ENCODE measurements at places on chromosomes 6 and 20.

GRCh38 chr6:34053721-34054120, 92.2 kb downstream of the GRM4 start:
- no peak for DNase-seq

GRCh38 chr20:3753098-3753497, 14.5 kb downstream of the ADISSP start:
- no peak for DNase-seq

DNA sequence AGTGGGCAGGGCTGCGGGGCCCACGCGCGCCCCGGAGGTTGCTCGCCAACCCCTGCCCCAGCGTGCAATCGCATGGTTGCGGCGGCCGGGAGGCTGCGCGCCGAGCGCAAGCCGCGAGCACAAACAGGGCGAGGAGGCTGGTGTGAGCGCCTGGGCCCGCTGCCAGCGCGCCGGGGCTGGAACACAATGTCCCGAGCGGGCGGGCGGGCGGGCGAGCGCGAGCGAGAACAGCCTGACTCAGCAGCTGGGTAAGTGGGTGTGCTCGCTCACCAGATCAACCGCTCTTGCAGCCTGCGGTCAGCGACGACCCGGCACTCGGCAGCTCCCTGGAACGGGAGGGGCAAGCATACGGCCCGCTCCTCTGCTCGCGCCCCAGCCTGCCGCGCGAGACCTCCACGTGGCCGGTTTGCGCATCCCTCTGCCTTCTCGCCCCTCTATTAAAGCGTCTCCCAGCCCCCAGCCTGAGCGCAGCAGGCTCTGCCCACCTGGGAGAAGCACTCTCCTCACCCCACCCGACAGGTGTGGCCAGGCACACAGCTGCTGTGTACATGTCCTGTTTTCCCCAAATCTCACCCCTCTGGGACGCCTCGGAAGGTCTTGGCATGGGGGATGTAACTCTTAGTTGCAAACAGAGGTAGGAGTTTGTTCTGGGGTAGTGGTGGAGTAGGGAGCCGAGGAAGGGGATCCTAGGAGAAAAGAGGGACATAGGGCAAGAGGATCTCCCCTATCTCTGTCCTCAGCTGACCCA, 8.7 kb upstream of the ARMC12 start:
- DNase-seq: peak; percentile 70

DNA sequence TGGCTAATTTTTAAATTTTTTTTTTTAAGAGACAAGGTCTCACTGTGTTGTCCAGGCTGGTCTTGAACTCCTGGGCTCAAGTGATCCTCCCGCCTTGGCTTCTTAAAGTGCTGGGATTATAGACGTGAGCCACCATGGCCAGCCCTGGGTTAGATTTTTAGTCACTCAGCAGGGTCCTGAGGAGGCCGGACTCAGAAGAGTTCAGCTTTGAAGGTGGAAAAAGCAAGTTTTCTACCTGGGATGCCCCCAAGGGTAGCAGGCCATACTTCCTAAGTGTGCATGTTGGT, 44.2 kb downstream of the FGD2 start:
- no peak for DNase-seq

DNA sequence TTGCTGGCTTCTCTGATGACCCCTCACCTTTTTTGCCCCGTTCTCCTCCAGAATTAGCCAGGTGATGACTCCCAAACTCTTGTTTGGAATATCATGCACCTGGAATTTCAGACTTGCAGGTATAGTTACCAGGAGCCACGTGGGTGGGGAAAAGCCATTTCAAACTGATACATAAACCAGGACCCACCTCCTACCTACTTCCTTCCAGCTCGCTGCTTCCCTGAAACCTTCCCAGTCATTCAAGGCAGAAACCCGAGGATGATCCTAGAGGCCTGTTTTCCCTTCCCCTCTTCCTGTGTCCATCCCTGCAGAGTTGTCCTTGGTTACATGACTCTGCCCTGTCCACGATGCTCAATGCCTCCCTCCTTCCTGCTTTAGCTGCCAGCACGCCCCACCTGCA, 101.9 kb downstream of the MTHFD1L start:
- DNase-seq: no peak

DNA sequence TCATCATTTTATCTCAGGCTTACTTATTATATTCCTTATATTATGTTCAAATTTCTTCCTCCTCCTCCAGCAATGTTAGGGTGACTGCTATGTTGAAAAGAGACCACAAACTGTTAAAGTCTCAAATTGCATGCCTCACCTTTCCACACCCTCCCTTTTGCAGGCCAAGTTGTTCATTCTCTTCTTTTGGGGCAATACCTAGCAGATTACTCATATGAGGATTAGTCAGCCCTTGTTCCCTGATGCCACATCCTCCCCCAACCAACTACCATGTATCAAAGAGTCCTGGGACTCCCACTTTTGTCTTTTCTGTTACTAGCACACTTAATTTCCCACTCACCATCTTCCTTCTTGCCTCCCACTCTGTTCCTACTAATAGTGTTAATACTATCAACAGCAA, 434.7 kb downstream of the BCKDHB start:
- no peak for DNase-seq

DNA sequence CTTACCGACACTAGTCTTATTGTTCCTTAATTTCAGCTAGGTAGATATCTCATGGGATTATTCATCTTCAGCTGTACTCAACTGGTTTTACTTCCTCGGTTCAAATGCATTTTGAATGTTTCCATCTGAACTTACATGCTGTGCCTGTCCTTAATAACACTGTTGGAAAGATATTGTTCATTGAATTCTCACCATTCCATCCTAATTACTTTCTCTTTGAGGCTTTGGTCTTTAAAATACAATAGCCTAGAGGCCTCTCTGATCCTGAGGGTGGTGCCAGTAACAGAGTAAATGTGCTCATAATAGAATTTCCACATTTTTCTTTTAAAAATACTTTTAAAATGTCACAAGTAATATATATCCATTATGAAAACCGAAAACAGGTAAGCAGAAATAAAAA, 54.0 kb downstream of the IL20RA start:
- no peak for DNase-seq

DNA sequence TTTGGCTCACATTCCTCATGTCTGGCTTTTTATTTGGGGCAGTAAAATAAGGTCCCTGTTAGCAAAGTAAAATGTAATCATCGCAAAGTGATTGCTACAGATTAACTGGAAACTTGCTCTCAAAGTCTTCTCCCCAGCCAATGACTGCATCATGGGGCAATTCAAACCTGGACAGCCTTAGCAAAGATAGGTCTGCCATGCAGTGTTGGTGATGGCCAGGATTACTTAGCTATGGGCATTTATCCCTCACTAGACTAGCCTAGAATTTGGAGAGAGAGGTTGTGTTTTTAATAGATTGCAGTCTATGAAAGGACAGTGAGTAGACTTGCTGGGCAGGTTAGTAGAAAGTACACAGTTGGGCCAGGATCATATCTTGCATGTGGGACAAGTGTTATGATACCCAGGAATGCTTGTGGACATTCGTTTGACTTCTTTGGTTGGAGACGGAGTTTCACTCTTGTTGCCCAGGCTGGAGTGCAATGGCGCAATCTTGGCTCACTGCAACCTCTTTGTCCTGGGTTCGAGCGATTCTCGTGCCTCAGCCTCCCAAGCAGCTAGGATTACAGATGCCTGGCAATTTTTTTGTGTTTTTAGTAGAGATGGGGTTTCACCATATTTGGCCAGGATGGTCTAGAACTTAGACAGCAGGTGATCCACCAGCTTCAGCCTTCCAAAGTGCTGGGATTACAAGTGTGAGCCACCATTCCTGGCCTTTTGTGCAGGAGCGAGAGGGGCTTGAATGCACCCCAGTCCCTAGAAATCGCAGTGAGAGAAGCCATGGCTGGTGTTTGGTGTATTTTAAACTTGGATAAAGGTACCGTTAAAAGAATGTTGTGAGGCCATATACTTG, 3.4 kb downstream of the RPS12 start:
- no peak for DNase-seq

- DNase-seq: no peak
Measured at GRCh38 chr6:70375166-70375565, 38.1 kb upstream of the FAM135A start.

- no peak for DNase-seq
Measured at GRCh38 chr6:22057962-22058361, 238.9 kb downstream of the PRL start.

GRCh38 chr6:131040866-131041265, 22.2 kb downstream of the EPB41L2 start:
- DNase-seq: no peak

GRCh38 chr6:131532580-131533039, 40.4 kb upstream of the ARG1 start:
- DNase-seq: peak; percentile 21

DNA sequence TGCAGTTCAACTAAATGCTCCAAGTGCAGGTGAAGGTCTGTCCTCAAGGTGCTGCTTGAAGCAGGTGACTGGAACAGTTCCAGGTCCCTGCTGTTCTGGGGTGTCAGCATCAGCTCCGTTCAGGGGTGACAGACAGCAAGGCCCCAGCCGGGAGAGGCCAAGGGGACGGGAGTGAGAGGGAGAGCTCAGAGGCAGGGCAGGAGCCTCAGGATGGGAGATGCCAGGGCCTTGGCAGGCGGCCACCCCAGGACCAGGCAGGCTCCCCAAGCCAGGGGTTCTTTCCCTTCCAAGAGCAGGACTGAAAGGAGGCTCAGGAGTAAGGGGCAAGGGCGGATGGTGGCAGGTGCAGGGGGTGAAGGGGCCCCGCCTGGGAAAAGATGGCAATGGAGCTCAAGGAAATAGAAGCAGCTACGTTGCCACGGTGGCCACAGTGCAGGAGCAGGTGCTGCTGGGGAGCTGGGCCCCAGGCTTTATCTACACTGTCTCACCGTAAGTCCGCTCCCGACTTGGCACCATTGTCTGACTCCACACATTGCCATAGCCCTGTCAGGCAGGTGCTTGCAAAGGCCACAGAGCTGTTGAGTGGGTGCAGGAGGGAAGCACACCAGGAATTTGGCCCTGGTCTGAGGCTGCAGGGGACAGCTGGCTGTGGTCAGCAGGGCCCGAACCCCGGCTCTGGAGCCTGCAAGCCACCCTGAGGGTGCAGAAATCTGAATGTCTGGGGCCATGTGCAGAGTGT, 43.1 kb downstream of the ERMARD start:
- no peak for DNase-seq

DNA sequence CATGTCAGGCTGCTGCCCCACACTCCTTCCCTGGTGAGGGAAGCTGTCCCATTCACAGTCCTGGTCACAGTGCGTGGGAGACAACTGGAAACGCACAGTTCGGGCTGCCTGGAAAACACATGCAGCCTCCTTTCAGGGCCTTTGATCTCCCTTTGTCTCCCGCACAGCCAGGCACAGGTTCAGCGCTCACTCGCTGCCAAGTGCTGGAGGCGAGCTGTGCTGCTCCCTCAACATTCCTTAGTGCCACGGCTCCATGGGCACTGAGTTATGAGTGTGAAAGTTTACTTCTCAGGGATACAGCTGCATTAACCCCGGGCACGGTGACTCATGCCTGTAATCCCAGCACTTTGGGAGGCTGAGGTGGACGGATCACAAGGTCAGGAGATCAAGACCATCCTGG, 9.1 kb downstream of the YTHDF1 start:
- DNase-seq: no peak

- no peak for DNase-seq
Measured at GRCh38 chr20:29301624-29302259, 1955.7 kb upstream of the DEFB115 start.

GRCh38 chr20:21661488-21662055, 43.9 kb upstream of the PAX1 start:
- DNase-seq: no peak

GRCh38 chr6:153591159-153591558, 447.9 kb upstream of the OPRM1 start:
- no peak for DNase-seq

- DNase-seq: no peak
Measured at GRCh38 chr20:23142162-23143050, 56.3 kb upstream of the CD93 start.

GRCh38 chr6:170434117-170434820, 118.8 kb downstream of the PSMB1 start:
- DNase-seq: no peak

- DNase-seq: no peak
Measured at GRCh38 chr6:100761841-100762240, 119.3 kb downstream of the ASCC3 start.

DNA sequence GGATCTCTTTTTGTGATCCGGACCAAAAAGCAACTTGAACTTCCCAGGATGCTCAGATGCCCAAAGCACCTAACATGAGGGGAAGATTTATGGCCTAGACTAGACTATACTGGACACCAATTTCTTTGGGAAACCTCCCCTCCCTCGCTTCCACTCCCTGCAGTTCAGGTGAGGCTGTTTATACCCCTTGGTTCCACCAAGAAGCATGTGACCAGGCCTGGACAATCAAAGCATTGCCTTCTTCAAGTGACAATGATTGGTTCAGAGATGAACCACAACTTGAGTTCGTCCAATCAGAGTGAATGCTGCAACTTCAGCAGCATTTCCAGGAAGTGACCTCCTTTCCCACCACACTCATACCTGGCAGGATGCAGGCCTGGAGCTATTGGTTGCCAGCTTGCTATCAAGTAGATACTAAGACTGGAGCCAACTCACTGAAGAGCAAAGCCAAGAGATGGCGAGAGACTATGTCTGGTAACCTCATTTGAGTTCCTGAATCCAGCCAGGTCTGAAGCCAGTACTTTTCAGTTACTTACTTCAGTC, 45.6 kb upstream of the SLC9A8 start:
- no peak for DNase-seq

DNA sequence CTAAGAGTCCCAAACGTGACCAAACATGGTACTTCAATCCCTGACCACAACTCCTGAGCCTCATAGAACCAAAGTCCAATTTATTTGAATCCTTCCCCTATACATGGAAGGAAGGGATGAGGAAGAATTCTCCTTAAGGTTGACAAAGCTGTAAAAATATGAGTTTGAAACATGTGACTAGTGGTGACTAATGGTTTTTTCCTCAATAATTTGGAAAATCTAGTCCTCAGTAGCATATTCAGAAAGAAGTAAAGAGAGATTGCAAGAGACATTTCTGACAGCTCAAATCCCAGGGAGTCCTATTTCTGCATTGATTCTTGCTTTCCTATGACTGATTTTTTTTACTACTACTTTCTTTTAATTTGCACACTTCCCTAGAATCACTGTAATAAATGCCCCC, 443.7 kb downstream of the FRK start:
- no peak for DNase-seq

DNA sequence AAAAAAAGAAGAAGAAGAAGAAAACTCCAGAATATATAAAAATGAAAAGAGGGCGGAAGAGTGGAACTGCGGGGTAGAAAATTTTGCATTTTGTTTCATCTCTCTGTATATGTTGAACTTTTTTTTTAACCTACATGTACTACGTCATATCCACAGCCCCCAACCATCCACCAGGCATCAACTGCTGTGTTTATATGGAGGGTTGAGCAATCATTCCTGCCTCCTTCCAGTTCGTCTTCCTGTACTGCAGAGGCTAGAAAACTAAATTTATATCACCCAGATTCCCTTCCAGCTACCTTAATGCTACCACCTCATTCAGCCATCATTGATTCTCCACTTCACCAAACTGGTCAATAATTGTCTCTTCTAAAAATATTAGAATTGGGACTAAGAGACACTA, 9.5 kb upstream of the SIGLEC1 start:
- no peak for DNase-seq

GRCh38 chr6:38522322-38522721, 117.4 kb downstream of the BTBD9 start:
- DNase-seq: no peak

- no peak for DNase-seq
Measured at GRCh38 chr6:131269565-131270391, 134.5 kb downstream of the AKAP7 start.
